ENCODE measurements at places on chromosomes 3 and 15.

DNA sequence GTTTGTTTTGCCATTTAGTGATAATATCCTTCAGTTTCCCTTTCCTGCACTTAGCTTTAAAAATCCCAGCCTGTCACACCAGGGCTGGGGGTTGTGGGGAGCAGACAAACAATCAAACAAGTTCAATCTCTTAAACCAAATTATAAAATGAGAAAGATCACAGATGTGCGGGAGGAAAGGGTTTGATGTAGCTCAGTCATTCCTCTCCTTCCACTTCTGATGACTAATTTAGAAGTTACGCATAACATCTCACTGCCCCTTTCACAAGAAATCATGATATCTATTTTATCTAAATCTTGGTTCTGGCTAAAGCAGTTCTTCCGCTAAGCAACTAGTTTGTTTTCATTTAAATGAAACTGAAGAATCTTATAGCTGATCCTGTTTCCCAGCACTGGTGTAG is 34.1 kb upstream of the ATG7 start:
- no peak for DNase-seq

- peak; percentile 81 for DNase-seq
Observed at GRCh38 chr3:48739955-48740823, 23.2 kb upstream of the IP6K2 start.

DNA sequence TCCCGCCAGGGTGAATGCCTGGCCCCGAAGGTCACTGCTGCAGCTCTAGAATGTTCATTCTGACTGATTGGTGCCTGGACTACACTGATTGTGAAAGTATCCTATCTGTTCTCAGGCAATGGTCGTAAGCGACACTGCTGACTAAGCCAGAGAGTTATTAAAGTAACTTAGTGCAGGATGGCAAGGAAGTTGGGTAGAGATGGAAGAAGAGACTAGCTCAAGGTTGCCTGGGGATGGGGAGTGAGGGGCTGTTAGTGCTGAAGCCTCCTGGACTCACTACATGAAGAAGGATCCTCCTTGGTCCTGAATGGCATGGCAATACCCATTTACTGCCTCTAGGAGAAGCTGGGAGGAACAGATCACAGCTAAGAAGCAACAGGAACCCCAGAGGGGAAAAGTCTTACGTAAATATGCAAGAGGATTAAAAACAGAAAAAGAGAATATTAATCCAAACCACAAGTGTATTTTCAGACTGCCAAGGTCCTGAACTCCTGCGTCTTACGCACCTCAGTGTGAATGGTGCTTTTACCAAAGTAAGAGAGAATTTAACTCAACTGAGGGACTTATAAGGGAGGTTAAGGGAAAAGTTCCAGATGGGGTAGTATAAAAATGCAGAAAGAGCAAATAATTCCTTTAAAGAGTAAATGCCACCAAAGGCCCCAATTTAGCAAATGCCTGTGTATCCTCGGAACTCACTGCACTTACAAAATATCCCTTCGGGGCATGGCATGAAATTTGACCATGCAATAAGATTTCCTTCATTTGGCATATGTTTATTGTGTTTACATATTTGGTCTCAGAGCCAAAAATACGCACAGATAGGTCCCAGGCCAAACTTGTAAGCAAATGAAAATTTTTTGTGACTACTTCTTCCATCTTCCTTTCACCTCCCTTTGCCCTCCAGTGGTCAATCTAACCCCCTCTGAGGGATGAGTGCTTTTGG is 64.0 kb upstream of the DGKG start:
- DNase-seq: no peak

- DNase-seq: peak; percentile 82
Observed at GRCh38 chr15:73926219-73927002, at the start of gene LOXL1. Gene LOXL1 (plus strand): TSS chr15:73926462. CDS start chr15:73926784, 322 bp downstream.

DNA sequence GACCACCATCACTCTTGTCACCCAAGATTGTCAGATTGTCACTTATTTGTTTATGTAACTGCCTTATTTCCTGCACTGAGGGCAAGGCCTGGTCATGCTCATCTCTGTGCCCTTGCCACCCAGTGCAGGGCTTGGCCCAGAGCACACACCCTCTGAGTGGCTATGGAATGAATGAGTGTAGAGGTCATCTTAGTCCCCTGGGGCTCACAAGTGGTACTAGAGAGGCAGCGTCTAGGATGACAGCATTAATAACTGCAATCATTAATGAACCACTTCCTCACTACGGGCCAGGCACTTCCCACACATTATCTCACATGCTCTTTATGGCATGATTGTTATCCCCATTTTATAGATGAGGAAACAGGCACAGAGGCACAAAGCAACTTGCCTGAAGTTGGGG is 117.0 kb downstream of the SMAD6 start:
- DNase-seq: peak; percentile 13

DNA sequence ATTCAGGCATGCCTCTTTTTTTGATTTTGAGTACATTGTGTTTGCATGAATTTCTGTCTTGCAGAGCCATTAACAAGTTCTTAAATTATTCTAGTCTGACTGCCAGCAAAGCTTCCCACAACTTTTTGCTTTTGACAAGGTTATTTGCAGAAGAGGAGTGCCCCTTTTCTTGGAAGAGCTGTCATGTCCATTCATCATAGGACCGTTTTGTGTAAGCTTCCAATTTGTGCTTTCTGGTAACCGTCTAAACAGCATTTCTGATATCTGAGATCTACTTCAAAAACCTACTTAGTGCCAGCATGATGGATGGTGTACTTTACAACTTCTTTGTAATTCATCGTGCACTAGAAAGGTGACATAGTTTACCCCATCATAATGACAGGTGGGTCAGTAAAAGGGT is 379.7 kb downstream of the NAALADL2 start:
- DNase-seq: no peak

DNA sequence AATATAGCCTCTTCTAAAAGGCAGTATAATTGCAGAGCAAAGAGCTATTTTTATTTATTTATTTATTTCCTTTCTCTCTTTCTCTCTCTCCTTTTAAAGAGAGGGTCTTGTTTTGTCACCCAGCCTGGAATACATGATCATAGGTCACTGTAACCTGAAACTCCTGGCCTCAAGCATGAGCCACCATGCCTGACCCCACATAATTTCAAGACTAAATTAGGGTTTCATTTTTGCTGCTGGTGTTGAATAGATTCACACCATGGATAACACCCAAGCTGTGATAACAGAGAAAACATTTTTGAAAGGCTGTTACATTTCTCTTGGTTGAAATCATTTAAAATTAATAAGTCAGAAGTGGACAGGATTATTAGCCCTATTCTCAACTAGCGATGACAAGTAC is 131.6 kb downstream of the LEKR1 start:
- no peak for DNase-seq

- DNase-seq: no peak
Observed at GRCh38 chr3:132488151-132488550, 70.8 kb downstream of the DNAJC13 start.

- DNase-seq: peak; percentile 44
Observed at GRCh38 chr3:189186101-189186500, 14.3 kb downstream of the TPRG1 start.

GRCh38 chr3:113161661-113162060 is 49.7 kb upstream of the BOC start:
- DNase-seq: no peak

DNA sequence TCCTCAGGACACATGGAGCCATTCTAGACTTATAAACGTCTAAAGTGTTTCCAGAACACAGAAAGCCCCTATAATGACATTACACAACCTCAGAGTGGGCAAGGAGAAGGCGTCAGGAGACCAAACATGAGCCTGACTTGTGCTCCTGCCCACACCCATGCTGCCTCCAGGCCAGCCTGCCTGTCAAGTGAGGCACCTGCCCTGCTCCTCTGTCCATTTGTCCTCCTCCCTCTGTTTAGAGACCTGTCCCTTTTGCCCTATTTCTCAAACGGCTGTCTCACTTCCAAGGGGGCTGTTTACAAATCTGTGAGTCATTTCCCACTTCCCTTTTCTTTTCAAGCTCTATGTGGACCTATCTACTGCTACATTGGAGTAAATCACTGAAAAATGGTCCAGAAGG is 21.0 kb downstream of the ZDHHC3 start:
- no peak for DNase-seq

DNA sequence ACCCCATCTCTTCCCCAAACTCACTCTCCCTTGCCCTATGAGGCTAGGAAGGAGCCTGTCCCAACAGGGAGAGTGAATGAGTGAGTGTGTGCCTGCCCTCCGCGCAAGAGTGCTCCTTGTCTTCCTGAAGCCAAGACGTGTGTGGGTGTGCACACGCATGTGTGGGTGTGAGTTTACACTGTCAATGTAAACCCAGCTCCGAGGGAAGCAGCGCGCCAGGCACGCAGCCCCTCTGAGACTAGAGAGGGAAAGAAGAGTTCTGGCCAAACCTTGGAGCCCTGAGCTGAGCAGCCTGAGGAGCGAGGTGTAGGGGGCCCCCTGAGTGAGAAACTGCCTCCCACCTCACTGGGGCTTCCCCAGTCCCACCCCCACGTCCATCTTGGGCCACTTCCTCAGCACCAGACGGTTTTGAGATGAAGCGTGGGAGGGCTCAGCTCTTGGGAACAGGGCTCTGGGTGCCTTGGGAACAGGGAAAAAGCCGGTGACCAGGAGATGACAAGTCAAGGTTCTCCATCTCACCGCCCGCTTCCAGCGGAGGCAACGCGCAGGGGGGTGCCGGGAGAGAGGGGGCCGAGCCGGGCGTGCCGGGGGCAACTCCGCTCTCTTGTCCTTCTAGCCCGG is 5.1 kb downstream of the MECOM start:
- DNase-seq: no peak

- DNase-seq: no peak
Observed at GRCh38 chr3:168469436-168469835, 373.7 kb upstream of the GOLIM4 start.

- DNase-seq: no peak
Observed at GRCh38 chr3:171892457-171892856, 49.3 kb downstream of the TMEM212 start.

GRCh38 chr3:65436580-65436979 is 602.1 kb downstream of the MAGI1 start:
- DNase-seq: no peak

GRCh38 chr15:90947577-90948357 is 6.9 kb upstream of the RCCD1 start:
- no peak for DNase-seq

All from tibial artery (tissue), 4 donors.